ENCODE measurements at places on chromosomes 6 and 20.

GRCh38 chr6:168908166-168908565, 345.5 kb downstream of the THBS2 start:
- no peak for DNase-seq

DNA sequence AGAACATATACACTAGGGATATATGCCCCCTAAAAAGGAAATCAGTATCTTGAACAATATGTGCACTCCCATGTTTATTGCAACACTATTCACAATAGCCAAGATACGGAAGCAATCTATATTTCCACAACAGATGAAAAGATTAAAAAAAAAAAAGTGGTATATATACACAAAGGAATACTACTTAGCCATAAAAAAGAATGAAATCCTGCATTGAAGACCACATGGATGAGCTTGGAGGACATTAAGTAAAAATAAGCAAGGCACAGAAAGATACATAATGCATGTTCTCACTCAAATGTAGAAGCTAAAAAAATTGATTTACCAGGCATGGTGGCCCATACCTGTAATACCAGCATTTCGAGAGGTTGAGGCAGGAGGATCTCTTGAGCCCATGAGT, 4.6 kb downstream of the GOPC start:
- DNase-seq: no peak

GRCh38 chr6:136963259-136963658, 41.2 kb downstream of the SLC35D3 start:
- DNase-seq: no peak

GRCh38 chr6:166610069-166610468, 17.0 kb downstream of the RPS6KA2 start:
- no peak for DNase-seq

- DNase-seq: no peak
Observed at GRCh38 chr6:1665214-1665613, 55.5 kb downstream of the FOXC1 start.

DNA sequence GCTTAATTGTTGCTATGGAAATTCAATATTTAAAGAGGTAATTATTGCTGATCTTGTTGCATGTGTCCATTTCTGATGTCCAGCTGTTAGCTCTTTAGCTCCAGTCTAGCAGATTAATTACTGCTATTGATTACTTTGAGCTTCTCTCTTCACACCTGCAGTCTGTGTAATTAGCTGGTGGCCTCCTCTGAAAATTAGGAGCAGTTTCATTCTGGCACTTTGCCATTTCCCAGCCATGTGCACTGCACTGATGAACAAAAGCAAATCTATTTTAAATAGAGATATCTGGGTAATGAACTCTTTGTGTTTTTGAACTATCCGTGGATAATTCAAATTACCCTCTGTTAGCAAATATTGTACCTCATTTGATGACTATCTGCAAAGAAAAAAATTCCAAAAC, 275.9 kb downstream of the RNF144B start:
- DNase-seq: no peak

DNA sequence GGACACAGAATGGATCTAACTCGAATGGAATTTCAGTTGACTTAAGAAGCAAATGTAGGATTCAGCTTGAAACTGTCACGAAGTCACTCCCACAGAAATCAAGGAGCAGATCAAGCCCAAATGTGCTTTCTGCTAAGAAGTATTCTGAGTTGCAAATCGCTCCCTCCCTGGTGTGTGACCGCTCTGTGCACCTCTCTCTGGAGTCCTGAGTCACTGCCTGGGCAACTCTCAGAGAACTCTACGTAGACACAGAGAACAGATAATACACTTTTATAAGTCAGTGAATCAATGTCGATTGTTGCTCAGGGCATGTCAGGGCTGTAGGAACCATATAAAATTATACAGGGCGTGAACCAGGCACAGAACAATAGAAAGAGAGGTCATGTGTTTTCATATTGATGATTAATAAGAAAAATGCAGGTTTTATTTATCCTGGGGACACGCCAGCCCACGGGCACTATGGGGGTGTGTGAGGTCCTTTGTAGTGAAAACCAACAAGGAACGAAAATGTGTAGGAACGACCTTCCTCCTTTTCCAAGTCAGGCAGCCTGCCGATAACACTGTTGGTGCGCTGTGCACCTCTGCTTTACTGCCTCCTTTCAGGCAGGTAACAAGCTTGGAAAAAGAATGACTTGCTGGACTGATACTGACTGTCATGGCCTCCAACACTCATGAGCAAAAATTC, 248.1 kb upstream of the FOXQ1 start:
- no peak for DNase-seq

DNA sequence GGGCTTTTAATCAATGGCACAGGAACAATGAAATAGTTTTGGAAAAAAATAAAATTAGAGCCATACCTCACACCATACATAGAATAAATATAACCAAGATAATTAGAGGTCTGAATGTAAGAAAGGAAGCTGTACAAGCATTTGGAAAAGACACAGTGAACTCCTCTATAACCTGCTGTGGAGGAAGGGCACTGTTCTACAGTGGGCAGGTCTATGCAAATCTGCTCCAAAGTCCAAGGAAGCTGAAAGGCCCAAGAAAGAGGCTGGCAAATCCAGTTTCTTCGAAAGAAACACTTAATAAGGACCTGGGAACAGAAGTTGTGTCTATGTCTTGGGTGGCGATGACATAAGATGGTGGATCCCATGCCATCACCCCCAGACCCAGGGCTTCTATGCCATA, 169.4 kb upstream of the RALGAPA2 start:
- no peak for DNase-seq

DNA sequence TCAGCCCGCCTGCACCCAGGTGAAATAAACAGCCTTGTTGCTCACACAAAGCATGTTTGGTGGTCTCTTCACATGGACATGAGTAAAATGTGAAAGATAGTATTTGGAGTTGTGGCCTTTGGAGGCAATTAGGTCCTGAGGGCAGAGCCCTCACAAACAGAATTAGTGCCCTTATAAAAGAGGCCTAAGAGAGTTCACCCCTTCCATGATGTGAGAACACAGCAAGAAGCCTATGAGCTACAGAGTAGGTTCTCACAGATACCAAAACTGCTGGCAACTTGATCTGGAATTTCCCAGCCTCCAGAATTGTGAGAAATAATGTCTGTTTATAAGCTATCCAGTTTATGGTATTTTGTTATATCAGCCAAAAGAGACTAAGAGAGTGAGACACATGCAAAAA, 74.5 kb downstream of the TRDN start:
- DNase-seq: no peak

- DNase-seq: no peak
Observed at GRCh38 chr20:31945785-31946184, 6.1 kb downstream of the PDRG1 start.

DNA sequence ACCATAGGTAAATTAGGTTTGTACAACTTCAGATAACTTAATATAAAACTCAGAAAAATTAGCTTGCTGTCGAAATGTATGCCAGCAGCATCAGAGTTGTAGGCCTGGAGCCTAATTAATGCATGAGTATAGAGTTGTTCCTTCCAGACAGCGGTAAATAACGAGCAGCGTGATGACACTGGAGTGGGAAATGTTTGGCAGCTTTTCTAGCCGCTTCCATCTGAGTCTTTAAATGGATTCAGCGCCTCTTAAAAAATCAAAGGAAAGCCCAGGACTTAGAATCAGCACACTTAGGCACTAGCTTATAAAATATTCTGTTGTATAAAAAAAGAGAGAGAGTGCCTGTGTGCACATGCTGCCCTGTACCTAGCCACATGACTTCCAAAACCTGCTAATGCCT, 43.7 kb upstream of the SYNJ2 start:
- no peak for DNase-seq

GRCh38 chr6:122730775-122731386, 48.6 kb upstream of the FABP7 start:
- DNase-seq: no peak

GRCh38 chr6:39610221-39610620, 115.0 kb downstream of the KIF6 start:
- DNase-seq: no peak

DNA sequence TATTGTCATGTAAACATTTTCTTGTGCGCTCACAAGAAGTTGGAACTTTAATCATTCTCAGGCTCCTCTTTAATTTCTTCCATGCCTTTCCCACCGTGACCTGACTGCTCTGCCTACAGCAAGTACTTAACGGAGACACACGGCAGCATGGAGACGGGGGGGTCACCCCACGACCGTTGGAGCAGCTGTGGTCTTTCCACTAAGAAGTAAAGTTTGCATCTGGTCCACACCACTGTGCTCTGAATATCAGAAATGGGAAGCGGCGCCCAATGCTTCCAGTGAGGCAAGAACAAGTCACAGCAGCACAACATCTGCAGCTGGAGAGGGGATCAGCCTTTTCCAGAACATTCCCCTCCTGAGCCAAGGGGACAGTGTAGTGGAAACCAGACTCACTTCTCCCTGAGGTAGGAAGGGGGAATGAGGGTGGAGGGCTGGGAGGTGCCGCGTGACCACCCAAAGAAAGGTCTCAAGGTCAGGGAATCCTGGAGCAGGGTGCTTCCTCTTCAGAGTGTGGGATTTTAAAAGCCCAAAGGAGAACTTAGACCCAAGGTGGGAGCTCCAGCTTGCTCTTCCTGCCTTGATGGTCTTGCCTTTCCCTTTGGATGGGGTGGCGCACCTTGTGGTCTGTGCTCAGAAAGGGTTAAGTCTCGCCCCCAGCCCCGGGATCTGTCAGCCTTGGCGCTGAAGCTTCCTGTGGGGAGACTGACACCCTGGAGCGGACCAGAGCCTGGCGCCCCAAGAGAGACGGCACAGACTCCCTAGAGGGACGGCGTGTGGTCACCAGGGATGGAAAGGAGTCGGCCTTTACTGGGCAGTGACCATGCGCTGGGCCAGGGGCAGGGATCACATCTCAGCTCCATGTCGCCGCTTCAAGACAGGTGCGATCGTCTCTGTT, 25.6 kb upstream of the SMOC2 start:
- DNase-seq: no peak

DNA sequence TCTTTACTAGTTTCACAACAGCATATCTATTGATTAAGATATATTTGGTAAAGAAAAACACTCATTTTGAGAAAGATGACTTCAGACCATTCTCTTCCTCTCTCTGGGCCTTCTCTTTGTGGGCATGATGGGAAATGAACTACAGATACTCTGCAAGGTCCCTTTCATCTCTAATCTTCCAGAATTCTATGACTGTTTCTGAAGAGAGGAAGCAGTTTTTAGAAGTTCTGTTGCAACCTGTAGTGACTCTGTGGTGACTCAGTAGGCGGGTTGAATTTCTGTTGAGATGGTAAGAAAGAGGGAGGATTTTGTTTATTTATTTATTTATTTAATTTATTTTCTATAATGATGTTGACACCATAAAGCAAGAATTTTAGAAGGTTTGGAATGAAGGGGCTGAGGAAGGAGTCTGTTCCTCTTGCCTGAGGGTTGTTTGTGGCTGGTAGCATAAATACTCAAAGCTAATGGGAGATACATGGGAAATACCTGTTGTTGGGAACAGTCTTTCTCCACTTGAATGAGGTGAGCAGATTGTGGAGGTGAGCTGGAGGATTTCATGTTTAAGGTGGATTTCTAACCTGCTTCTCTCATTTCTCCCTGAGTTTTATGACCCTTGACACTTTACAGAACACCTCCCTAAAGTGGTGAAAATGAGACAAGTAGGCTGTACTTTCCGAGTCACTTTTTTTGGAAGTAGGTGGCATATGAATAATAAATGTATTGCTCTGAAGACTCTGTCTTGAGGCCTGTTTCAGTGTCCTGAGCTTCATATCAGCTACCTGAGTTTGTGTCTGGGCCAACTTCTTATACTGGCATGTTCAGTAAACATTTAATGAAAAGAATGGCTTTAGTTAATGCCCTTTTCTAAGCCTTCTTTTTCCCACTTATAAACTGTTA, 15.0 kb downstream of the ACSS2 start:
- no peak for DNase-seq

DNA sequence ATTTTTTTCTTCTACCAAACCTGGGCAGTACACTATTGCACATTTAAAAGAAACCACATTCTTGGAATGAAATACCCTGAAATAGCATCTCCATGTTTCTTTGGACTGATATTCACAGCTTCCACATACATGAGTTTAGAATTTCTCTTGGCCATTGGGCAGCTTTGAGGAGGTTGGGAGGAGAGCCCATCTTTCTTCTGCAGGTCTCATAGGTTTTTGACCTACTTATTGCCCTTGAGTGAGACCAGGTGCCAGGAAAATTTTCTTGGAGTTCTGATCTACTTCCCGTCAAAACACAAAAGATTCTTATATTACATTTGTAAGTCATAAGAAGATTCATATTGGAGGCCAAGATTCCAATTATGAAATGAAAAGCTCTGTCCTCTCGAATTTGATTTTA, 212.0 kb downstream of the IBTK start:
- DNase-seq: no peak

- no peak for DNase-seq
Observed at GRCh38 chr6:130912434-130912833, 85.2 kb downstream of the SMLR1 start.

DNA sequence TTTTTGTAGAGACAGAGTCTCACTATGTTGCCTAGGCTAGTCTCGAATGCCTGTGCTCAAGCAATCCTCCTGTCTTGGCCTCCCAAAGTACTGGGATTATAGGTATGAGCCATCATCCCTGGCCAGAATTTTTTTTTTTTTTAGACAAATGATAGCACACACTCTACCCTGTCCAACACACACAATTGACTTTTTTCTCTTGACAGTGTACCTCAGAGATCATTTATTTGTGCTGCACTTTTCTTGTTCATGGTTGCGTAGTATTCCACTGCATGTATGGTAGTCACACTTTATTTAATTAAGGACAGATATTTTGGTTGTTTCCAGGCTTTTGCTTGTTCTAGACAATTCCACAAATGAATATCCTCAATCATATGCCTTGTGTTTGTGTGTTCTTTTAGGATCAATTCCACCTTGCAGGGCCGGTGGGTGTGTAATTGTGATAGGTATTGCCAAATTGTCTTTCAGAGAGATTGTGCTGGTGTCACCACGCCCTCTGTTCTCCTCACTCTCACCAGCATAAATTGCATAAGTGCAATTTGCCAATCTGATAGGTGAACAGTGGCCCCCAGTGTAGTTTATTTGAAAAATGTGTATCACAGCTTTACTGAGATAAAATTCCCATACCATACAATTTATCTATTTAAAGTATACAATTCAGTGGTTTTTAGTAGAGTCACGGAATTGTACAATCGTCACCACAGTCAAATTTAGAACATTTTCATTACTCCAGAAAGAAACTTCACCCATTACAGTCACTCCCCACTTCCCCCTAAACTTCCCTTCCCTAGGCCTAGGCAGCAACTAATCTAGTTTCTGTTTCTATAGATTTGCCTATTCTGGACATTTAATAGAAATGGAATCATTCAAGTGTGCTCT, 20.1 kb downstream of the SRC start:
- DNase-seq: no peak
